Activated CD4-positive, CD25-positive, alpha-beta regulatory T cell treated with anti-CD3 and anti-CD28 coated beads, Interleukin-2, amount 50 U/mL, for 24 hours (primary cell): ENCODE measurements at places on chromosomes 13 and 19.

- ATAC-seq: no peak
Measured at GRCh38 chr19:41322451-41322850, 12.5 kb downstream of the CCDC97 start.

DNA sequence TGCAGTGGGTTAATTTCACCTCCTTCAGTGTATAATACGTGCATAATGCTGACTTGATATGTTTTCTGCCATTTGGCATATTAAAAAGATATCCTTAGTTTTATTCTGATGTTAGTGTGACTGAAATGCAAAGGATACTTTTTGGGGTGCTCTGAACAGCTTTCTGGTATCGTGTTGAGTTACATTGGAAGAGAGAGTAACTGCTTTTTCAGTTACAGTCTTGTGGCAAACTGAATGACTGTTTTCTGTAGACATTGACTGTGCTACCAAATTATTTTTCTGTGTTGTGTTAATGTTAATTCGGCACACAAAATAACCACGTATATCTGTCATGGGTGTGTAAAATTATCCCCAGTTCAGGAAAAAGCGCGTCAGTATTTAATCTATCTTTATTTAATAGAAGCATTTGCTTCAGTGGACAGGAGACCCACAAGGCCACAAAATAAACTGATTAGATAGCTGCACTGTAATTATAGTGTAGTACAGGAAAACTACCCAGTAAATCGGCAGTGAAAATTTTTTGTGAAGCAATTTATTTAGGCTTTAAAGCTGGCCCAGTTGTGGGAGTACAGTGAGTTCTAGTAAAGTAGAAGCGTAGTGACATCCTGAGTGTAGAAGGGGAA lies 2.5 kb downstream of the URI1 start:
- ATAC-seq: no peak

DNA sequence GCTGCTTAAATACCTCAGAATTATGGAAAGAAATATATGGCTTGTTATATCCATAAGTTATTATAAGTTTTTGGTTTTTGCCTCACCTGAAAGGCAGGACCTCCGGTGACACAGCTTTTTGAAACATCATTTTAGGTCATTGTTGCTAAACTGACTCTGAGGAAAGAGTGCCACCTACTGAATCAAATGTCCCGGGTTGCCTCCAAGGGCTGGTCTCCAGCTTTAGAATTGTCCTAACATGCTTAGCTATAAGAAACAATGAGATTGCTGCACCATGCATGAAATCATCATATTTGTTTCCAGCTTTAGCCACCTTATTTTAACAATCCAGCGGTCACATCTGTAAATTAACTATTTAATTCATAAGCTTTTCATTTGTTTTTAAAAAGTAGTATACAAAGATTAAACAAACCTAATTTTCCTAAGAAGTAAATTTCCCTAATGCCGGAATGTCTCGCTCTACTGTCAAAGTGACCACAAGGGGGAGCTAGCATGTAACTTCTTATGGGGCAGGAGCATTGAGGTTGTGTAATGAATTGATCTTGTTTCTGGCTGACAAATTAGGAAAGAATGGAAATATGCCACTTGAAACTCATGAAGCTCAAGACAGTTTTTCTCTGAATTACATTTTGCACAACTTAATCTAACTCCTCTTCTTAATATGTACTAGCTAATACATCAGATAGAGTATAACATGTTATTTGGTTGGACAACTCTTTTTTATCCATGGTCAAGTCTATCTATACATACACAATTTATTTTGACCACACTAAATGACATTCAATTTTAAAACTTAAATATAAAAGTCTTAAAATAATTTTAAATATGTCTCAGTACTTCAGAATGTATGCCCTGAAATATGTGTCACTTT lies 6.7 kb upstream of the PCDH17 start:
- ATAC-seq: no peak

- no peak for ATAC-seq
Measured at GRCh38 chr19:11423791-11424181, 4.7 kb upstream of the RGL3 start.

- ATAC-seq: peak; percentile 58
Measured at GRCh38 chr13:32791545-32792172, 205.4 kb downstream of the PDS5B start.

DNA sequence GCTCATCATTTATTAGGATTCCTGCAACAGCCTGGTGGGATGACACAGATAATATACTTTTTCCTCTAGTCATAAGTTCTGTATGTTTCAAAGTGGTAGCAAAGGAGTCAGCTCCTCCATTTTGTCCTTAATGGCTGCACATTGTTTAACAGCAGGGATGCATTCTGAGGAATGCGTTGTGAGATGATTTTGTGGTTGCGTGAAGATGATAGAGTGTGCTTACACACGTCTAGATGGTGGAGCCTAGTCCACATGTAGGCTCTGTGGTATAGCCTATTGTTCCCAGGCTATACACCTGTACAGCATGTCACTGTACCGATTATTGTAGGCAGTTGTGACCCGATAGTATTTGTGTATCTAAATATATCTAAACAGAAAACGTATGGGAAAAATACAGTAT lies 4.6 kb downstream of the SMARCA4 start:
- no peak for ATAC-seq

DNA sequence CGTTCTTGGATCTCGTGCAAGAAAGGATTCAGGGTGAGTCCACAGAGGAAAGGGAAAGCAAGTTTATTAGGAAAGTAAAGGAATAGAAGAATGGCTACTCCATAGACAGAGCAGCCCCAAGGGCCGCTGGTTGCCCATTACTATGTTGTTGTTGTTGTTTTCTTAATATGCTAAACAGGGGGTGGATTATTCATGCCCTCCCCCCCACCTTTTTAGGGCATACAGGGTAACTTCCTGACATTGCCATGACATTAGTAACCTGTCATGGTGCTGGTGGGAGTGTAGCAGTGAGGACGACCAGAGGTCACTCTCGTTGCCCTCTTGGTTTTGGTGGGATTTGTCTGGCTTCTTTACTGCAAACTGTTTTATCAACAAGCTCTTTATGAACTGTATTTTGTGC lies 29.1 kb upstream of the PCDH9 start:
- ATAC-seq: no peak

DNA sequence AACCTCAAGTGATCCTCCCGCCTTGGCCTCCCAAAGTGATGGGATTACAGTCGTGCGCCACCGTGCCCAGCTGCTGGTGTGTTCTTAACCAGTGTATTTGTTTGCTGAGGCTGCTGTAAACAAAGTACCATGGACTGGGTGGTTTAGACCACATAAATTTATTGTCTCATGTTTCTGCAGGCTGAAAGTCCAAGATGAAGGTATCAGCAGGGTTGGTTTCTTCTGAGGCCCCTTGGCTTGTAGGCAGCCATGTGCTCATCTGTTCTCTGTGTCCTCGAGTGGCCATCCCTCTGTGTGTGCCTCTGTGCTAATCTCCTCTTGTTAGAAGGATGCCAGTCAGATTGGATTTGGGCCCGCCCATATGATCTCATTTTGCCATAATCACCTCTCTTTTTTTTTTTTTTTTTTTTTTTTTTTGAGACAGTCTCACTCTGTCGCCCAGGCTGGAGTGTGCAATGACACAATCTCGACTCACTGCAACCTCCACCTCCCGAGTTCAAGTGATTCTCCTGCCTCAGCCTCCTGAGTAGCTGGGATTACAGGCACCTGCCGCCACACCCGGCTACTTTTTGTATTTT lies 31.8 kb downstream of the PEX11G start:
- no peak for ATAC-seq

DNA sequence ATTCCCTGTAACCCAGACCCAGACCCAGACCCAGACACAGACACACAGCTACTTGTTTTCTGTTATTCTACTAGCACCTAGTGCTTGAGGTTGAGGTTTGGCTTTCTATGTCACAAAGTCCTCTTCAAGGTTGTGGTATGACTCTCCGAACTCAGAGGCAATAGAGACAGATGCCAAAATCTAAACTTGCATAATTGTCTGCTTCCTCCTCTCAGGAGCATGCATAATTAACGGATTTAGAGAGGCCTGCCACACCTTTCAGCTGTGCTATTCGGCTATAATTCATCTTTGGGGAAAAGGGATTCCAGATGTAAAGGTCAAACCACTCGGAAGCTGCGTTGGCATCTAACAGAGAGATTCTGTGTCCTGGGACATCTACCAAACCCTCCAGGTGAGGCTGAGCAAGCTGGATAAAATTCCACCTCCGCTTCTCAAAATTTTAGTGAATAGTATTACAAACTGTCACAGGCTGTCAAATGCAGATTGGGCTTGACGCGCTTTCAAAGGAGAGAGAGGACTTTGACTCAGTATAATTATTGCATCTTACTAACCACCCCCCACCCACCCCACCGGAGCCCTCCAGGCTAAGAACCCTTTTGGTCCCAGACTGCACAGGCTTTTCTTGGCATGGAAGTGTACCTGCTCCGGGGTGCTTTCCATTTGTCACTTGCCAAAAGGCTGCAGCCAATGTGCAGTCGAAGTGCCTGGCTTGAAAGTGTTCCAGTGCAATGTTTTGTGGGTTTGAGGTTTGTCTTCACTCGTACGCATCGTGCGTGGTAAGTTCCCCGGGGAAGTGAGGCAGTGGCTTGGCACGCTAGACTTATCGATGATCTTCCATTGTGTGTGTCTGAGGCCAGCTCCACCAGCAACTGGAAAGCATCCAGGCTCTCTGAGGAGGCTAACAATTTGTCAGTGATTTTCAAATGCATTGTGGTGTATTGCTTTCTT lies 194.1 kb downstream of the TDRD3 start:
- no peak for ATAC-seq

GRCh38 chr13:108855737-108856387 lies 226.5 kb downstream of the MYO16 start:
- ATAC-seq: no peak

DNA sequence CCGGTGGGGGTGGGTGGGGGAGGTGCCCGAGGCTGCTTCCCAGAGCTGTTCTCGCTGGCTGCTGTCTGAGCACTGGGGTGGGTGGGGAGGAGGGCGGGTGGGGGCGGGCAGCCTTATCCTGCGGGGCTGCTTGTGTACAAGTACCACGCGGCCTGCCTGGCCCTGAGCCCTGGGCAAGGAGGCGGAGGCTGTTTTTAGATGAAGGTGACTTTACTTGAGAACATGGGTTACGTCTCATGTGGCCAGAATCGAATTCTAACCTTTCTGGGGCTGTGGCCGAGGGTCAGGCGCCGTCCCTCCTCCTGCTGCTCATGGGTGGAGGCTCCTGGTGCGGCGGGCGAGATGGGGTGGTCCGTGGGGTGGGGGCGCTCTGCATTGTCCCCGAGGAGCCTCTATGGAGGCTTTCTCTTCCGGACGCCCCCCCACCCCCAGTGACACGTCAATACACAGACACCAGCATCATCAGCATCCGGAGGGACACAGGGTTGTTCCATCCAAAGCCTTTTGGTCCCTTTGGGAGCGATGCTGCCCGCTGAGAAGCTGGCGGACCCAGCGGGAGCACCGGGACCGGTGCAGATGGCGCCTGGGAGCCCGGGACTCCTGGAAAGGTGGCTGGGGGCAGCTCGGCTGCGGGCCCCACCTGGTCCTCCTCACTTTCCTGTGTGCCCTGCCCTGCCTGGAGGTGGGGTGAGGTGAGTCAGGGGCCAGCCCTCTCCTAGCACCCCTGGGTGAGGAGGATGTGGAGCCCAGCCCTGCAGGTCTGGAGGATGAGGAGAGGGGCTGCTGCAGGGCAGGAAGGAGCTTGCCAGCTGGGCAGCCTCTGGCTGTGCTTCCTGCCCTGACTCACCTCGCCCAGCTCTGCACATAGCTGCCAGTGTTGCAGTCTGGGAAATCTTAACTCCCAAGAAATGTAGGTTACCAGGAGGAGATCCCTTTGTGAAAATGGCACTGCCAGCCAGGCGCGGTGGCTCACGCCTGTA lies 3.4 kb downstream of the BSG start:
- ATAC-seq: no peak
